ENCODE measurements at places on chromosomes 7 and 10.
A peak's percentile ranks its signal among the peaks of the same experiment; 100 is the strongest.

- DNase-seq: no peak
Measured at GRCh38 chr10:73796766-73797165, 11.4 kb downstream of the ZSWIM8 start.

DNA sequence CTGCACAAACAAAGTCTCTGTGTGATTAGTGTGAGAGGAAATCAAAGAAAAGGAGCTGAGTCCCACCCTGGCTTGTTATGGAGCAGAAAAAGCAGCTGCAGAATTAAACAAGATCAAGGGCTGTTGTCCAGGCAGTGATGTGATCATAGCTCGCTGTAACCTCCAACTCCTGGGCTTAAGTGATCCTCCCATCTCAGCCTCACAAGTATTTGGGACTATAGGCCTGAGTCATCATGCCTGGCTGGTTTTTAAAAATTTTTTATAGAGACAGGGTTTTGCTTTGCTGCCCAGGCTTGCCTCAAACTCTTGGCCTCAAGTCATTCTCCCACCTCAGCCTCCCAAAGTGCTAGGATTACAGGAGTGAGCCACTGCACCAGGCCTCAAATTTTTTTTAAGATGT lies 88.9 kb downstream of the IPMK start:
- no peak for DNase-seq

DNA sequence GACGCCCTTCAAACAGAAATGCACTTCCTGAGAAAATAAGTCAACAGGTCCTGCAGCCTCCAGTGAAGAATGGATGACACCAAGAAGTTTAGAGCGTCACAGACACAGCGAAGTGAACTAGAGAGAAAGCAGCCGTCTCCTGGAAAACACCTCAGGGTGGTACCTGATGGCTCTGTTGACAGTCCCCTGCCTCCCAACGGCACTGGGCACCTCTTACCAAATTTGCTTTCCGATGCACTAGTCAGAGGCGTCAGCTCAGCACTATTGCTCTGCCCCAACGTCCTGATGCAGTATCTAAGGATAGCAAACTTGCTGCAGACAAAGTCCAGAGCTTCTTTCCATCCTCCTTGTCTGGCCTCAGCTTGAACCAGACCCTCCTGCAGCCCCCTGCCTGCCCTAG lies 38.3 kb downstream of the SFMBT2 start:
- no peak for DNase-seq

DNA sequence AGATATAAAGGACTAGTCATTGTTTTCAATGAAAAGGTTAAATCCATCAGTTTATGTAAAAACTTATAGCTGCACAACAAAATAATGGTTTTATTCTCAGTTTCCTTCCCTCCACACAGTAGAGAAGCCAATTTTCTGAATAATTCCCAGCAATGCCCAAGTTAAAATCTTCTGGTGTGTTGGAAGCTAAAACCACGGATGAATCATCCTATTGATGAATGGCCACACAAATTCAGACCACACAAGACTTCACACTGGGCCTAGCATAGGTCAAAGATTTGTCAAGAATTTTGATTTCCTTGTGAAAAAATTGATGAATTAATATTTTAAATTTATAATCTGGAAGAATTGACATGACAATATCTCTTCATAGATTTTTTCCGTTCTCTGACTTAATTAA lies 617.6 kb downstream of the INHBA start:
- peak; percentile 38 for DNase-seq

- no peak for DNase-seq
Measured at GRCh38 chr7:104538152-104538551, 209.7 kb downstream of the LHFPL3 start.

DNA sequence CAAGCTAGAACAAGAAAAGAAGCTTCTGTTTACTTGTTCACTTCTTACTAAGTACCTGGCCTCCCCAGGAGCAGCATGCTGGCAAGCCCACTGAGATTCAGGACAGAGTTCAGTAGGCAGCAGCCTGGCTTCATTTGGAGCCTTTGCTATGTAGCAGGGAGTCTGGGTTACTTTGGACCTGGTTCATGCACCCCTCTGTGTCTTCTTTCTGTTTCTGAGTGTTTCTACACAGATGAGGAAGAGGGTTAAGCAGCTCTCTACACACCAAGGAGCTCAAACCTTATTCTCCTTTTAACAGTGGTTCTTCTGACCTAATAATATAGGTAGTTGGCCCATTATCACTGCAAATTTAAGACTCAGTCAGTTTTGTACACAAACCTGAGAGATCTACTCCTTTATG lies 152.9 kb downstream of the ARID5B start:
- DNase-seq: no peak

DNA sequence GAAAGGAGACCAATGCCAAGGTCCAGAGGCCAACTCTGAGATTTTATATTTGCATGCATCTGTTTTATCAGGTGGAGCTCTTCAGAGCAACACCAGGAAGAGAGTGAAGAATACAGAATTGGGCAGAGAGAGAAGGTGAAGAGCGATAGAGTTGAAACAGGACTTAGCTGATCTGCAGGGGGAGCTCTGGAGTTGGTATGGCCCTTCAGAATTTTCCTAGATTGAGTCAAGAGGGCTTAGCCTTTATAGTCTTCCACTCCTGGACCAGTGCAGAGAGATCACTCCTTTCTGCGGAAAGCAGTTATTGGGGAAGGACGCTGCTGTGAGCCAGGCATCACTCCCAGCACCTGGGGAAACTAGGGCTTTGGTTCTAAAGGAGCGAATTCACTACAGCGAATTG lies 105.0 kb upstream of the DGKB start:
- DNase-seq: no peak

DNA sequence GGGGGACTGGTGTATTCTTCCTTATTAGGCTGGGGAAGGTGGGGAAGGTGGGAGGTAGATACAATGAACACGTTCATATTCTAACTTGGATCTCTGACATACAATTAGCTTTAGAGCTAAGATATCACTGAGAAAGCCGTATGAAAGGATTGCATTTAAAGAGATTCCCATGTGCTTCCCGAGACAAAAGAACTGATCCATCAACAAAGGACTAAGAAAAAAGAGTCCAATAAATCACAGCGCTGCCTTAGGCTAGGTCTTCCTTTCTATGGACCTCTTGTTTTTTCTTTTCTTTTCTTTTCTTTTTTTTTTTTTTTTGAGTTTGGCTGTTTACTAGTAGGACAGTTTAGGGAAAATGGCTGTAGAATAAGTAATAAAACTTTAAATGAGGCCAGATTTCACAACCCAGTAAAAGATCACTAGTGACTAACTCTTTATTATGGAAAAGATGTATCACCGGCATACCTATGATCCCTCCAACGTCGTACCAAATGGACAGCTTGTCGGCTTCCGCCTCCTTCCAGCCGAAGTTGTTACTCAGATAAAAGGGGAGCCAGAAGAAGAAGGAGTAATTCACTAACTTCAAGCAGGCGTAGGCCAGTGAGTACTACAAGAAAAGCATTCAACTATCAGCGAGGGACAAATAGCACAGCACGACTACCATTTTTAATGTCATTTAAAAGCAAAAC lies 50.0 kb downstream of the SLC37A3 start:
- DNase-seq: peak; percentile 71

- DNase-seq: no peak
Measured at GRCh38 chr7:74093671-74094223, 10.1 kb downstream of the LIMK1 start.

- DNase-seq: no peak
Measured at GRCh38 chr7:56099653-56100052, 6.6 kb downstream of the CHCHD2 start.

DNA sequence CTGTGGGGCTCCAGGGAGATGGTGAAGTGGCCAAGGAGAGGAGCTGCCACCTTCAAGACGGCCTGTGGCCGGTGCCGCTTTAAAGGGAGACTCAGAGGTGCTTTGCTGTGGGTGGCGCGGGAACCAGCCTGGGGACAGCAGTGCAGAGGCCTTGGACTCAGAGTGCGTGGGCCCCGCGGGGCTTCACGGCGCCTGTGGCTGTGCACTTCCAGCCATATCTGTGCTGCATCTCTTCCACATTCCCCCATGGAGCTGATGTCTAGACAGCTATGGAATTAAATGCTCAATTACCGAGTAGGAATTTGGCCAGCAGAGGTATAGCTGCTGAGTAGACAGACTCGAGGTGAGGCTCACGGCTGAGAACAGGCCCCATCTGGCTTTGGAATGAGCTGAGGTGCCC lies 41.7 kb downstream of the HTRA1 start:
- DNase-seq: no peak

GRCh38 chr10:71014021-71014805 lies 125.8 kb upstream of the PCBD1 start:
- DNase-seq: no peak

DNA sequence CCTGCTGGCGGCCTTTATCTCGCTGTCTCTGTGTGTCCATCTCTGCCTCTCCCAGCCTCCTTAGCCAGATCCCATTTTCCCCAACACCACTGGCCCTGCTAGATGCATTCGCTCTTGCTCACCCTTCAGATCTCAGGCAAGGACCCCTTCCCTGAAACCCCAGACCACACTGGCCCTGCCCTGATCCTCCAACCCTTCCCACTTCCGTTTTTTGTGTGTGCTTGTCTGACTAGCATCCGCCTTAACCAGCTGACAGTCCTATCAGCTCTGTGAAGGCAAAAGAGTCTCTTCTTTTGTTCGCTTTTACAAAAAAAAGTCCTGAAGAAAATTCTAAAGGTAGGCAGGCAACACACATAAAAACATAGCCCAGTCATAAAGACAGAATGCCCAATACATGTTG lies 28.7 kb downstream of the CHST15 start:
- no peak for DNase-seq

DNA sequence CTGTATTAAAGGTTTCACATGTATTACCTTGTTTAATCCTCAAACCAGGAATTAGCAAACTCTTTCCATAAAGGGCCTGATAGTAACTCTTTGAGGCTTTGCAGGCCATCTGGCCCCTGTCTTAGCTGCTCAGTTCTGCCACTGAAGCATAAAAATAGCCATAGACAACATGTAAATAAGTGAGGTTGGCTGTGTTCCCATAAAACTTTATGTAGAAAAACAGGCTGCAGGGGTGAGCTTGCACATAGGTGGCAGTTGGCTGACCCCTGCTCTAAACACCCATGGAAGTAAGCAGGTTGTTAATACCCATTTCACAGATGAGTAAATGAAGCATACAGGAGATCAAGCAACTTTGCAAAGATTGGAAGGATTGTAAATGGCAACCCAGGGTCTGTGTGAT lies 1279.2 kb upstream of the AUTS2 start:
- no peak for DNase-seq

GRCh38 chr10:5748394-5748803 lies 63.8 kb downstream of the TASOR2 start:
- DNase-seq: no peak

DNA sequence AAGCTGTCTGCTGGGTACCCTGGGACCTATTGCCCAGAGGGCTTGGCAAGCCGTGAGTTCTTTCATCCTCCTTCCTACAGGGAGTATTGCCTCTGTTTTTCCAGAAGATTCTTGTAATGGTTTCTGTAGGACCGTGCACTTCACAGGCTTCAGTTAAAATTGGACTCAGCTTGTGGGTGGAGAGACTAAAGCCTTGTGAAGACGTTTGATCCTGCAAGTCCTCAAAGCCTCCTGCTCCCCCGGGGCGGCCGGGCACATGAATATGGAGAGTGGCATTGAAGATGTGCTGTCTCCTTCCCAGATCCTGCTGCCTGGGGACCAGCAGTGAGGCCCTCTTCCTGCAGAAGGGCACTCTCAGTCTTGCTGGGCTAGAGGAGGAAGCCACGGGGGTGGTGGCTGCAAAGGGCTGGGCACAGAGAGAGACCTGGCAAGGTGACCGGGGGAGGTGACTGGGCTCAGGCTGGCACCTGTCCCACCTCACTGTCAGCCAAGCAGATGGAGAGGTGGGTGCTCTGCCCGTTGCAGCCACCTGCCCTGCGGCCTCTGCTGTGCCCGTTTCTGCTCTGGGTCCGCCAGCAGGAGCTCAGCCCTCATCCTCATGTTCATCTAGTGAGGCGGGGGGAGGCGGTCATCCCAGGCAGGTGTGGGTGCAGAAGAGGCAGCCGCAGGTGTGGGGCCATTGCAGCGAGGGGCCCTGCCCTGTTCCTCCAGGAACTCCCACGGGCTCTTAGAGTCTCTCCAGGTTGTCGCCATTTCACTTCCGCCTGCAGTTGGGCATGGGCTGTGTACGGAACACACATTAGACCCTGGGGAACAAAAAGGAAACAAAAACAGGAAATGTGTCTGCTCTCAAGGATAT lies 55.7 kb downstream of the TMEM209 start:
- no peak for DNase-seq

GRCh38 chr10:91652364-91652763 lies 19.5 kb upstream of the PPP1R3C start:
- DNase-seq: peak; percentile 90
